Left kidney (tissue), 8 donors: ENCODE measurements at places on chromosomes 1 and 21. TPM values are rescaled to one million over a fixed set of nuclear protein-coding genes. Genes with fewer than 3 reads are reported as not detected.
A peak's percentile ranks its signal among the peaks of the same experiment; 100 is the strongest.

DNA sequence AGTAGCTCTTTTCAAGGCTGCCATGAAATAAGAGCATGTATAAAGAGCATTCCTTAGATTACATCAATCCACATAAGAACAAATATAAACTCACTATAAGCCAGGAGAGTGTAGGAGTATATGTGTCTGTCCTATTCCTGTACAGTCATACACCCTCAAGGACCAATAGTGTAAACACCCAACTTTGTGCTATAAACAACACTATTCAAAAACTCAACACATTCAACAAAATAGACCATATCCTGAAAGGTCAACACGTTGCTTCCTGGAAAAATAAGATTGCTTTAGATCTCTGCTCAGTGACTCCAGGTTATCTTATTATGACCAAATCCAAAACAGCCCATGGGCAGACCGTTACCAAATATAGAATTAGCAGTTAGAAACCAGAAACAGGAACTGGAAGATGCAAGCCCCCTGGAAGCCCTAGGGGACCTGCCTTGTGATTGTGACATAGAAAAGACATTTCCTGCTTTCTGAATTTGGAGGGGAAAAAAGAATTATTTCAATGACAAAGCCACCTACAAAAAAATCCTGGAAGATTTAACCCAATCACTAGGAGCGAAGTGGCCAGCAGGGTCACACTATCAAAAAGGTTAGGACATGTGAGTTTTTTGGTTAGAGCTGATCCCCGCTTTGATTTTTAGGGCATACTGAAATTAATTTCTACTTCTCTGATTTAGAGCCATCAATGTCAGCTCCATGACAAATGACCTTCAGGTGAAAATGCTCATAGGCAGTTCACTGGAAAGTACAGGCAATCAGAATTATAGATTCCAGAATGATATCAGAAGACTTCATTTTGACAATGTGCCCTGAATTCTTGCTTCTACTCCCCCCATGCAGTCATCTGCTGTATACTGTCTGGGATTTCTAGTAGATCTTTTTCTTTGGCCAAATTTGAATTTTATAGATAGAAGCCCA, 59.9 kb downstream of the LRRC8C start:
- DNase-seq, result peak; percentile 24

DNA sequence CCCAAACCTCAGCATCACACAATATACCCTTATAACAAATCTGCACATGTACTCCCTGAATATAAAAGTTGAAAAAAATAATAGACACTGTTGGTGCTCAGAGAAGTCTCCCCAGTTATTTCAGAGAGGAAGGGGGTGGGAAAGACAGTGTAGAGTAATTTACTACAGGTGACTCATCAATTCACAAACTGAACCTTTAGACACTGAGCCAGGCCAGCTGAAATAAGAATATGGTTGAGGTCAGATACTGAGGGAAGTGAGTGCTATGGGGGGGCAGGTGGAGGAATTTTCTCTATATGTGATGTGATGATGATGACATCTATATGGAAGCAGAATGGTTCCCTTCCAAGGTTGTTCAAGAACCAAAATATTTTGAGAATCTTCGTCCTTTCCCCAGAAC, 50.1 kb downstream of the MRPL39 start:
- DNase-seq, result no peak

GRCh38 chr1:100535264-100535663, 2.7 kb upstream of the GPR88 start:
- DNase-seq, result no peak

- peak; percentile 74 for DNase-seq
Measured at GRCh38 chr1:68120136-68120791, 69.8 kb upstream of the DIRAS3 start.

GRCh38 chr1:9248341-9249262, 14.0 kb downstream of the H6PD start:
- no peak for DNase-seq

DNA sequence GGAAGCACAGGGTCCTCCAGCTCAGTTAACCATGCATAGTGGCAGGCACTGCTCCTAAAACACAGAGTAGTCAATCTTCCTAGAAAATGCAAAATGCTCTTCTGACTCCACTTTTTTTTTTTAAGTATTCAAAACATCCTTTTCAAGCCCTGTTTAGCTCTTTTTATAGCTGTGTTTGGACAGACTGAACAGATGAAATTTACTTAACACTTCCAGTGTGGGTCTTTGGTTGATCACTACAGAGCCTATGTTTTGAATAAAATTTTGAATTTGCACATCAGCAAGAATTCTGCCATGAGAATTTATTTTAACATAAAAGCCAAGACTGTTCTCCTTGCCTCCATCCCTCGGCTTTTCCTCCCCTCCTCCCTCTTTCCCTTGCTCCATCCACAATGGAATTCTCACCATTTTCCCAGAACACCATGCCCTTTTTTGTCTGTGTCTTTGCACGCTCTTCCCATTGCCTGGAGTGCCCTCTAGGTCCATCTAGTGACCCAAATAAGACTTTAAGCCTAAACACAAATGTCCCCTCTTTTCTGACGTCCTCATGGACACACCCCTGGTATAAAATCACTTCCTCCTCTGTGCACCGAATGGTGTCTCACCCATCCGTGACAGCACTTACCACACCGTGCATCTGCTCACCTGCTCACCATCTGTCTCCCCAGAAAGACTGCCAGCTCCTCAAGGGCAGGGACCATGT, 24.0 kb upstream of the CPT2 start:
- no peak for DNase-seq

GRCh38 chr21:34915364-34915841, 133.7 kb downstream of the RUNX1 start:
- no peak for DNase-seq

DNA sequence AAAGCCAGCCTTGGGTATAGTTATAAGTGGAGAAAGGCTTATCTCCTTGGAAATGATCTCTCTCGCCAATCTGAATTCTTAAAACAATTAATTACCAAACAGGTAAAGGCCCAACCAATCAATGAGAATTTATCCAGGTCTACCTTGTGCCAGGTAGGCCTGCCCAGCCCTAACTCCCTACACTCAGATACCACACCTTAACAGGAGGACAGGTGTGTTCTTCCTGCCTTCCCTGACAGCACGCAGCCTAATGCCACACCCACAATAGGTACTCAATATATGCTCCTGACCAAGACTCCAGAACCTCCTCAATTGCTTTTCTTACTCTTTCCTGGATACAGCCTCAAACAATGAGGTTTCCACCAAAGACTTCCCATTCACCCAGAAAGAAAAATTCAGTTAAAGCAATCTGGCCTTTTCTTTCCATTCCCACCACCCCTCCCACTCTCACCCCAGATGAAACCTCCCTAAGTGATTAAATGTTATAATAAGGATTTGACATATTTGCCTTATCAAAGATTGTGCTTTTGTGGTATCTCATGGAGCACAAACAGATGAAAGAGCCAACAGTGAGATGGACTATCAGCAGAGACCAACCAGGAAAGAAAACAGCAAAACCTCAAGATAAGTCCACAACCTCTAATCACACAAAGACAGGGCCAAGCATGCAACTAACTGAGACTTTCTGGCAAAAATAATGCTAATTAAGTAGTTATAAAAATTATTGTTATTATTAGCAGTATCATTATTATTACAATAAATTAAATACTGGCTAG, 25.6 kb downstream of the TRABD2B start:
- DNase-seq, result no peak

- no peak for DNase-seq
Measured at GRCh38 chr1:228136901-228137300, 3.2 kb upstream of the GUK1 start.

DNA sequence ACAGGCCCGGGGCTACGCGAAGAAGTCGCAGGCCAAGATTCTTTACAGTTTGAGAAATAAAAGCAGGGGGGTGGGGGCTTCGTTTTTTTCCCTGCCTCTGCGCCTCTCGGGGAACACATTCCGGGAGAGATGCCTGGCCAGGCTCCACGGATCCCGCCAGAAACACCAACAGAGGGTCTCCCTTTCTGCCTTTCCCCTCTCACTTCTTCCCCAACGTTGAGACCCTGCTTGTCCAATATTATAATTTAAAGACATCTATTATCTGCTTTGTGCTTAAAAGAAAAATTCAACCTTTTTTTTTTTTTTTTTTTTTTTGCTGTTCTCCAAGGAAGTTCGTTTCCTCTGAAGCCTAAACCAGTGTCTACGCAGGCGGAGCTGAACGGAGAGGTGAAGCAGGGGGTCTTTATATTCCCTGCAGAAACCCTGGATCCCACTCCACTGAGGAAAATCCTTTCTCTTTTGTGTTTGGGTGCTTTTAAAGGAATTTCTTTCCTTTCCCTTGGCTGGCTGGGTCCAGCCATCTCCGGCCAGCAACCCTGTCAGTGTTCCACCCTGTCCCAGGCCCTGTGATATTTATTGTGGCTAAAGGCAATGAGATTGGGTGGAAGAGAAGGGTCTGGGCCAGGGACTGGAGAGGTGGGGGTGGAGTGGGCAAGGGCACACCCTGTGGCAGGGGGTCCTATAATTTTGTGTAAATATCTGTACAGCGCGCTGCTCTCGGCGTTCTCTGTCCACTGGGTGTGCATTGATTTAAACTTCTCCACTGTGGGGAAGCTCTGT, 2.2 kb downstream of the FOXD2 start:
- no peak for DNase-seq

DNA sequence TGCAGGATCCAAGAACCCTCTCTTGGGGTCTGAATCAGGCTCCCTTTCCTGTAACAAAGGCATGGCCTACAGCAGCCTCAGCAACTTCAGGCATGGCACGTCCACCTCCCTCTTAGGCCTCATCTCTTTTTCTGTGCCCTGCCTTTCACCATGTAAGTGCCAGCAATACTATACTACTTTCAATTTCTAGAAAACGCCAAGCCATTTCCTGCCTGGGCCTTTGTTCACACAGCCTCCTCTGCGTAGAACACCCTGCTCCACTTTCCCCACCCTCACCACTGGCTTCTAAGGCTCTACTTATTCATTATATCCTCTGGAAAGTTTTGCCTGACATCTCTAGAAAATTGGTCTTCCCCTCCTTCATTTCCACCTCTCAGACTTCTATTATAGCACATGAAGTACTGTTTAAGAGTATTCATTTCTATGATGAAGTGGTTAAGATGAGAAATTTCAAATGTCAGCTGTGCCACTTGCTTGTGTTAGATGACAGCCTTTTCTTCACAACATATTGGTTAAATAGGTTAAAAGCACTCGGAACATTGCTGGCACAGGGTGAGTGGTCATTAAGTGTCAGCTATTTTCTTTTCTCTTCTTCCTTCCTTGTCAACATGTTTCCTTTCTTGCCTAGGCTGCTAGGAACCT, 41.6 kb upstream of the VWA5B1 start:
- no peak for DNase-seq

- DNase-seq, result no peak
Measured at GRCh38 chr21:27382404-27382803, 415.5 kb upstream of the ADAMTS5 start.

DNA sequence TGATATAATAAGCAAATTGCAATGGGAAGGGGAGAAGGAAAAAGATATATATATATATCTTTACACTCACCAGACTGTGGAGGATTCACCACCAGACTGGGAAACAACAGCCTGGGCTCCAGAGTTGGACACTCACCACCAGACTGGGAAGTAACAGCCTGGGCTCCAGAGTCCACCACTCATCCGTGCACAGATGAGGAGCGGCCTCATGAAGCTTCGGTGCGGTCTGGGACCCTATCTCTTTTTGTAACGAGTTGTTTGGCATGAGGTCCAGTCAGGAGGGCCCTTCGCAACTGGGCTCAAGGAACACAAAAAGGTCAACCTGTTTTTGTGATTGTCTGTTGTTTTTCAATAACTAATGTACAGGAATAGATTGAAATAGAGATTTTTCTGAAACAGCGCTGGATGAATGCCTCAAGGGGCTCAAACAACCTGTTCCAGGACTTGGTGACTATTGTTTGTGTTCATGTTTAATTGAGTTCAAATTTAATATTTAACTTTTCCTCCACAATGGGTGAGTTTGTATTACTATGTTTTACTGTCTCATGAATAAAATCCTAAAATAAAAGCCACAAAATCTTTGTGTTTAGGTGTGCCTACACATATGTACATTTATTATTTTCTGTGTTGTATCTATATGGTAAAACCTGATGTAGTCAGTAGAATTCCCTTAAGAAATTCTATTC, 40.1 kb downstream of the S100A10 start:
- no peak for DNase-seq

GRCh38 chr21:29465546-29465945, 166.8 kb downstream of the BACH1 start:
- DNase-seq, result no peak

DNA sequence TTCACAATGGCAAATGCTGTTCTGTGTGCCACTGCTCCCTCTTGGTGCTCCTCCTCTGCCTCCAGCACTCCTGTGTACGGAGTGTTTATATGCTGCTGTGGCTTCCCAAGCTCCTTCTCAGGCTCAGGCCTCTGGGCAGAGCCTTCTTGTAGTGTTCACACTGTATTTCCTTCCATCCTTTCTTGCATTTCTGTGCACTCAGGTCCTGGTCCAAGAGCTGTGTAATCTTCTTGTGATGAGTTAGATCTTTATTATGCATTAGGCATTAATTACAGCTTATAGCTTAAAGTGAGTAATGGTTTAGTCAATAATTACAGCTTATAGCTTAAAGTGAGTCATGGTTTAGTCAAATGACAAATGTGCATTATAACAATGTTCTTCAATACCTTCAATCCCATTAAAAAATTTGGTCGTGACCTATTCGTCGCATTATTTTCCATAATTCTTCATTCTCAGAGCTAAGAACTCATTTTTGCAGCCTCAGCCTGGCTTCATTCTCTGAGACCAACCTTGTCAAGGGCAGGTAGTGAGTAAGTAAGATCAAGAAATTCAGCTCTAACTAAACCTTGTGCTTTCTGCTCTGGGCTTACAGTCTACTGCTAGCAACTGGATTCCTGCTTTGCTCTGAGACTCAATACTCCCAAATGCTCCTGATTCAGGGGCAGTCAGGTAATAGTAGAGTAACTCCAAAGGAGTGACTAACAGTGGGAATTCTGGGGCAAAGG, 154.5 kb upstream of the SPAG17 start:
- DNase-seq, result no peak

DNA sequence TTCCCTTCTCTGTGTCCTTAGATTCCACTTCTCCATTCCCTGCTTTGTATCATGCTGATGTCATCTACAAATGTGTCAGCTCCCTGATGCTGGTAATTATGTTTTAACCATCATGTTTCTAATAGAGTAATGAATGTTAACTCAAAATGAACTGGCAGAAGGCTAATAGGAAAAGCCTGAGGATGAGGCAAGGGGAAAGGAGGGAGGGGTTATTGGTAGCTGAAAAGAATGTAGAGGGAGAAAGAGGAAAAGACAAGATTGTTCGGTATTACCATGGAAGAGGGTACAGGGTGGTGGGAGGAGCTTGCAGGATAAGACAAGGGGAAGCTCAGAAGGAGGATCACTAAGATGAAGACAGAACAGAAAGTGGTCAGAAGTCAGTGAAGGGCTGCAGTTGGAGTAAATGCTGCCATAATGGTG, 150.9 kb downstream of the ZC3H11B start:
- no peak for DNase-seq

LCE2A gene
- not detected for polyA plus RNA-seq

CLCNKB gene
- polyA plus RNA-seq, result 37.2 TPM

FAM167B gene
- polyA plus RNA-seq, result 5.8 TPM

PTBP2 gene
- 65.3 TPM for polyA plus RNA-seq

POFUT2 gene
- 39.3 TPM for polyA plus RNA-seq

FMN2 gene
- 6.9 TPM for polyA plus RNA-seq

ZNF695 gene
- polyA plus RNA-seq, result 5.0 TPM
